ENCODE measurements at places on chromosomes 4 and X.

GRCh38 chr4:154743683-154744340 is at the start of gene LRAT:
TSS of gene LRAT (plus strand) at chr4:154744000. CDS start at chr4:154744327, 327 bp downstream.
- peak; percentile 62 for DNase-seq

GRCh38 chr4:16072168-16072567 is 11.7 kb downstream of the PROM1 start:
- no peak for DNase-seq

GRCh38 chr4:20554134-20554533 is 146.1 kb upstream of the PACRGL start:
- no peak for DNase-seq

DNA sequence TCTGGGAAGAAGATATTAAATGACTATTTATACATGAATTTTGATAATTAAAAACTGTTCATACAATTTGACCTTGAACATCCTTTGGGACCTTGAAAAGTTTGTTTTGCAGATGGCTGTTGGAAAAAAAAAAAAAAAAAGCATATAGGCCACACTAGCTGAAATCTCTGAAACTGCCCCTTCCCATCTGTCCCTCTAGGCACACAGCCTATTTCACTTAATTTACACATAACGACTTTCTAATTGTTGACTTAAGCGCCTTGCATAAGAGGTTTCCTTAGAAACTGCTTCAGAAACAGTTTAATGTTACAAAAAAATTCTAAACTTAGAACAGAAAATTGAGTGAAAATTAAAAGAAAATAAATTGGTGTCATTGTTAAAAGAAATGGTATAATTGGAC is 131.0 kb downstream of the COX18 start:
- DNase-seq = no peak

DNA sequence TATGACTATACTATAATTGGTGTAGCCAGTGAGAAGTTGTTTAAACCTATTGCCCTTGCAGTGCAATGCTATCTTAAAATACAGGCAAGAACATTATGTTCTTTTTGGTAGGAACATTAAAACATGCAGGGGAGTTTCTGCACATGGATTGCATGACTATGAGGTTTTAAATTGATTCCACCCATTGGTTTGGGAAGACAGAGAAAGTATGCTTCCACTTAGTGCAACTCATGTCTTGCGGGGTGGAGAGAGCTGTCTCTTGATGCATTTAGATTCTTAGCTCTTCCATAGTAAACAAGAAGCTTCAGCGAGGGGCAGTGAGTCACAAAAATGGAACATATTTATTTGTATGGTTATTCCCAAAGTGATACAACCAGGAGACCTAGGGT is 39.5 kb upstream of the RASL11B start:
- DNase-seq = no peak

DNA sequence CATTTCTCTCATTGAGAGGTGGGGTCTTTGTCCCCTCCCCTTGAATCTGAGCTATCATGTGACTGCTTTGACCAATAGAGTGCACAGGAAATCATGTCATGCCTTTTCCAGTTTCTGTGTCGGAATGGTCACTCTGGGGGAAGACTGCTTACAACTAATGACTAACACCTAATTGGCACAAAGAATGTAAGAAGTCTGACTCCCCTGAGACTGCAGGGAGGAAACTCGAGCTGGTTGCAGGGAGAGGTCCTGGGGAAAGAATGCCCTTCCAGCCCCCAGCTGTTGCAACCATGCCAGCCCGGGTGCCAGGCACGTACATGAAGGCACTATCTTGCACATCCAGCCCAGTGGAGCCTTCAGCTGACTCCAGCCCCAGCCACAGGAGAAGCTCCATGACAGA is 254.2 kb downstream of the DHX15 start:
- DNase-seq = no peak

DNA sequence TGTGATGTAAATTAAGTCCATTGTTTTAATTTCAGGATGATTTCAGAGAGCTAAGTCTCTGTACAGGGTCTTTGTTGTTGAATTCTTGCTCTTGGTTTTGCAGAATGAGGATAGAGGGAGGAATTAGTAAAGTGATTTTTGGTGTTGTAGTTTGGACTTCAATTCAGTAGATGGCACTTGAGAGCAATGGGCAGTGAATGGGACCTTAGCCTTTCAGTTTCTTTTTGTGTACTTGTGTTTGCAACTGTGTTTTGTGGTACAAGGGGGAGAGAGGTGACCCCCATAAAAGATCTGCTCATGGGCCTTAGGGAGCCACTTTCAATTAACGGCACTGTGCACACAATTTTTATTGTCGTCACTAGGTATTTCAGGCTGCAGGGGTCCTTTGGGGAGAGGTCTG is 340.0 kb downstream of the DCAF12L2 start:
- DNase-seq = no peak

GRCh38 chrX:72644946-72645345 is 69.2 kb downstream of the PHKA1 start:
- DNase-seq = no peak

- DNase-seq = no peak
Measured at GRCh38 chr4:47382846-47383360, 80.6 kb downstream of the COMMD8 start.

- no peak for DNase-seq
Measured at GRCh38 chr4:94925764-94926347, 168.1 kb downstream of the BMPR1B start.

GRCh38 chr4:123557857-123558536 is 161.4 kb downstream of the SPRY1 start:
- no peak for DNase-seq

DNA sequence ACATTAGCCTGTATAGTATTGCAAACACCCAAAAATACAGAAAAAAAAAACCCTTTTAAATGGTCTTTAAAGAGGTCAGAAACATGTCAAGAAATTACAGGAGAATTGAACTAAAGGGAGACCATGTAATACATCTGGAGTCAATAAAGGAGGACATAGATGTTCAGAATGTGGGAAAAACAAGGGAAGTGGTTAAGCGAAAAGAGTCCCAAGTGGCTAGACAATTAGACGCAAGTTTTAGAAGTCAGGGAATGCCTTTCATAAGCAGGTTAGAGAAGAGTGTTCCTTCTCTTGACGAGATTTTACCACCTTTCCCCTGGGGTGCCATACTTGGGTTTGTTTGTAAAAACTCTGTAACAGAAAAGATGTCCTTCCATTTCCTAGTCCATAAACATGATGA is 7.8 kb downstream of the LNX1 start:
- DNase-seq = no peak

GRCh38 chr4:154294652-154295350 is 196.8 kb downstream of the DCHS2 start:
- no peak for DNase-seq

DNA sequence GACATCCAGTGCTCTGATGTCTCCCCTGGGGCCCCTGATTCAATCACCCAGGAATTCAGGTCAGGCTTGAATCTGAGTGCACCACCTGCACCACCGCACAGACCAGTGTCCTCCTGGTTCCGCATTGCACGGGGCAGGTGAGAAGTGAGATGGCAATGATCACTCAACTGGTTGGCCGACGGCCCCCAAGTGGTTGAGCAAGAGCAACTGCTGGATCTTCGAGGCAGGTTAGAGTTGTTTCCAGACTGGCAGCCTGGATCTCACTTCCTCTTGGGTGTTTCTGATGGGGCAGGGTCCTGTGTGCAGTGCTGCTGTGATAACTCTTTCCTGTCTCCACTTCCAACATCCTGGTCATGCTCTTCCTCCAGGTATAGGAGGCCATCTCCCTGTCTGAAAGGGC is 50.4 kb downstream of the C4orf50 start:
- no peak for DNase-seq

- no peak for DNase-seq
Measured at GRCh38 chr4:186902361-186902760, 178.7 kb upstream of the FAT1 start.

DNA sequence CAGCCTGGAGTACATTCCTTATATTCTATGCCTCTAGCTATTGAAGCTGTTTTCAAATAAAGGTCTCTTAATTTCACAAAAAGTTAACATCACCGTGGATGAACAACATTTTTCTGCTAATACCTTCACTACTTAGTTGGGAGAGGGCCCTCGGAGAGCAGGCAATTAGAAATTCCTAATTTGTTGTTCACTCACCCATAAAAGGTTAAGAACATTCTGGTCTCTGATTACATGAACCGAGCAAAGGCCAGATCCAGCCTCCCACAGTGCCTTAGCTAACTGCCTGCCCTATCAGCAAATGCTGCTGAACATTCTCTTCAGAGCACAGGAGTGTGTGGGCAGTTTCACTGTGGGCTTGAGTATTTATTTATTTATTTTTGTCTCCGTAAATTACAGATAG is 36.0 kb upstream of the TTC29 start:
- DNase-seq = no peak

DNA sequence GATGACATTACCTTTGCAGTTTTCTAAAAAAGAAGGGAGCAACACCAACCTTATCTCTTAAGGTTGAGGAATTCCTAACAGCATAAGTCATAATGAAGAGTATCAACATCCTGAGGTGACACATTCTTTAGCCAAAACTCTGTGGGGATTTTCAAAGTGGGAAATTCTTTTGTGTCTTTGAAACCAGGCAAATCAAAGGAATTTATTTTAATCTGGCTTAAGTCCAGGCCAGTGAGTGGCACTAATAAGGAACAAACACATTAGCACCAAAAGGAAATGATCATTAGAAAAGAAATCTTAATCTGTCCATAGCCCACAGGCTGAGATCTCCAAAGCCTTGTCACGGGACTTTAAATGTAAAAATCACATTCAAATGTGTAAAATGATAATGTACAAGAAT is 110.1 kb downstream of the LARP7 start:
- DNase-seq = no peak

All from T-helper 2 cell (primary cell).